ENCODE measurements at places on chromosomes 16 and 17.
A peak's percentile ranks its signal among the peaks of the same experiment; 100 is the strongest.

DNA sequence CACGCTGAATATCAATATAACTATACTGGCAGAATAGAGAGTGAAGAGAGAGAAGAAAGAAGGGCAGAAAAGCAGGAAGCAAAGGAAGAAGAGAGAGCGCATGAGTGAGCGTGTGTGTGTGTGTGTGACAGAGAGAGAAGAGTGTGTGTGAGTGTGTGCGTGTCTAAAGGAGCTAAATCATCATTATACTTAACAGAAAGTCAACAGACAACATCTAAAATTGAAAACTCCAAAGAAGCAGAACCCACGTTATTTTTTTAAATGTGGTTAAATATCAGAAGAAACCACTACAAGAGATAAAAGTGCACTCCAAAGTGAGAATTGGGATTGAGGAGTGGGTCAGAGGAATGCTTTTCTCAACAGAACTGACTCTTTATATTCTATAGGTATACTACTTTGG is 77.2 kb downstream of the BRIP1 start:
- no peak for DNase-seq

- no peak for DNase-seq
Observed at GRCh38 chr17:29891131-29891530, 38.9 kb downstream of the SSH2 start.

- peak; percentile 64 for DNase-seq
Observed at GRCh38 chr17:34382621-34383124, 19.6 kb upstream of the CCL1 start.

DNA sequence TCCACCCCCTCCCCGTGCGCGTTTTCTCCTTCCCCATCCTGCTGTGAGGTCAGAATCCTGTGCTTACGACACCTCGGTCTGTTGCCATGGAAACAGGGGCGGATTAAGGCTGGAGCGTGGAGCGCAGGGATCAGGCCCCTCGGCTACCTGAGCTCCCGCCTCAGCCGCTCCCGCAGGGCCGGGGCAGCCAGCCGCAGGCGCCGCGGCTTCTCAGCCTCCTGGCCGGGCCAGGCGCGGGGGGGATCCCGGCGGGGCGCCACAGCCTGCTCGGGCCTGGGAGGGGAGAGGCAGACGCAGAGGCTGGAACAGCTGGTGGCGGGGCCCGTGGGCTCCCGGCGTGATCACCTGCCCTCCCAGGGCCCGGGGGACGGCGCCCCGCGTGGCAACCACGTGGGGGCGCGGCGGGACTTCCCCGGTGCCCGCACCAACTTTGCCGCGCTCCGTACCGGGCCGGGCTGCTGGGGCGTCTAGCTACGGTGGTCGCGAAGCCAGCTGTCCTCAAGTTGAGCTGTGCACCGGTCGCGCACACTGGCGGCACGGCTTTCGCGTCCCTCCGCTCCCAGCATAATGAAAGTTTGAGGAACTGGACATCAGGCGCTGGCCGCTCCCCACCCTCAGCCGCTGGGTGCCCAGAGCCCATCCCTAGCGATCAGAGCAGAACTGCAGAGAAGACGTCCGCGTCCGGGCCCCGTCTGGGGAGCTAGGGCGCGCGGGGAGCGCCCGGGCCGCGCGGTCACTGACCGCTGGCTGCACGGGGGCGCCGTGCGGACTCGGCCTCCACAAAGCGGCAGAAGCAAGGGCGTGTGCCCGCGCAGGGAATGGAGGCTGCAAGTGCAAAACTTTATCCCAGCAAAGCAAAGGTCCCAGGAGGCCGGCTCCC is 1.2 kb downstream of the RTN4RL1 start:
- DNase-seq = peak; percentile 77

- no peak for DNase-seq
Observed at GRCh38 chr17:62611728-62612127, 15.7 kb upstream of the MRC2 start.

All from activated CD8-positive, alpha-beta memory T cell treated with anti-CD3 and anti-CD28 coated beads for 24 hours (primary cell).